Activated CD4-positive, CD25-positive, alpha-beta regulatory T cell (primary cell): ENCODE measurements at places on chromosomes 1 and 21.

DNA sequence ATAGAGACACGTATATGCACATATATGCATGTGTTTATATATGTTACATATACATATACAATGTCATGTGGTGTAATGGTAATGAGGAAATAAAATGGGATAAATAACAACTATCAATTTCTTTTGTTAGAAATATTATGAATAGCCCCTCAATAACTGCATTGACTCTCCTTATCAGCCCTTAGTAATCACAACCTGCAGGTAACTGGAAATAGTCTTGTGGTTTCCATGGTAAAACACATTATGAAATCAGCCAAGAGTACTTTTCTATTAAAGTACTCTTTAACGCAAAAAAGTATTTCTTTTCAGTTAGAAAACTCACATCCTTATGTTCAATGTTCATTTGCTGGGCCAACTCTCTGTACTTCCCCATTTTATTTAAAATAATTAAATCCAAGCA is 105.8 kb downstream of the KCNT2 start:
- DNase-seq: no peak

GRCh38 chr1:76868154-76868882 is 1.0 kb downstream of the ST6GALNAC5 start:
- no peak for DNase-seq

- no peak for DNase-seq
Observed at GRCh38 chr1:115088115-115088778, 1.1 kb downstream of the TSPAN2 start.

DNA sequence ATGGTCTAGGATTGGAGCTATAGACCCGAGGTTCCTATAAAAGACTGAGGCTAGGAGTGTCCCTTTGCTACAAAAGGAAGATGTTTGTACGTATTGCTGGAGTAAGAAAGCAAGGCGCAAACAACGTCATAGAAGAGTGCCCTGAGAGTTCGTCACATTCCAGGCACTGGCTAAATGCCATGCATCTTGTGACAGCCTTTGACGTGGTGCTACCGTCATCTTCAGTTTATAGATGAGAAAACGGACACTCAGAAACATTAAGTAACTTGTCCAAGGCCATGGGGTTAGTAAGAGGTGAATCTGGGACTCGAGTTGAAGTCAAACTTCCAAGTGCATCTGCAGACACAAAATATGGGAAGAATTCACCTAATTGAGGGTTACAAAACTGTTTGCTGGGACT is 104.2 kb upstream of the SLC45A1 start:
- DNase-seq: no peak

DNA sequence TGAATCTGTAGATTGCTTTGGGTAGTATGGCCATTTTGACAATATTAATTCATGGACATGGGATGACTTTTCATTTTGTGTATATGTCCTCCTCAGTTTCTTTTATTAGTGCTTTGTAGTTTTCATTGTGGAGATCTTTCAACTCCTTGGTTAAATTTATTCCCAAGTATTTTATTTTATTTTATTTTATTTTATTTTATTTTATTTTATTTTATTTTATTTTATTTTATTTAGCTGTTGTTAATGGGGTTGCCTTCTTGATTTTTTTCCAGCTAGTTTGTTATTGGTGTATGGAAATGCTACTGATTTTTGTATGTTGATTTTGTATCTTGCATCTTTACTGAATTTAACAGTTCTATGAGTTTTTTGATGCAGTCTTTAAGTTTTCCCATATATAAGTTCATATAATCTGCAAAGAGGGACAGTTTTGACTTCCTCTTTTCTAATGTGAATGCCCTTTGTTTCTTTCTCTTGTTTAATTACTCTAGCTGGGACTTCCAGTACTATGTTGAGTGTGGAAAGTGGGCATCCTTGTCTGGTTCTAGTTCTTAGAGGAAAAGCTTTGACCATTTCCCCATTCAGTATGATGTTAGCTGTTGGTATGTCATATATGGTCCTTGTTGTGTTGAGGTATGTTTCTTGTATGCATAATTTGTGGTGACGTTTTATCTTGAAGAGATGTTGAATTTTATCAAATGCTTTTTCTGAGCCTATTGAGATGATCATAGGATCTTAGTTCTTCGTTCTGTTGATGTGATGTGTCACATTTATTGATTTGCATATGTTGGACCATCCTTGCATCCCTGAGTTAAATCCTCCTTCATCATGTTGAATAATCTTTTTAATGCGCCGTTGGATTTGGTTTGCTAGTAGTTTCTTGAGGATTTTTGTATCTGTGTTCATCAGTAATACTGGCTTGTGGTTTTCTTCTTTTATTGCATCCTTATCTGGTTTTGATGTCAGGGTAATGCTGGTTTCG is 14.3 kb downstream of the CEPT1 start:
- no peak for DNase-seq

DNA sequence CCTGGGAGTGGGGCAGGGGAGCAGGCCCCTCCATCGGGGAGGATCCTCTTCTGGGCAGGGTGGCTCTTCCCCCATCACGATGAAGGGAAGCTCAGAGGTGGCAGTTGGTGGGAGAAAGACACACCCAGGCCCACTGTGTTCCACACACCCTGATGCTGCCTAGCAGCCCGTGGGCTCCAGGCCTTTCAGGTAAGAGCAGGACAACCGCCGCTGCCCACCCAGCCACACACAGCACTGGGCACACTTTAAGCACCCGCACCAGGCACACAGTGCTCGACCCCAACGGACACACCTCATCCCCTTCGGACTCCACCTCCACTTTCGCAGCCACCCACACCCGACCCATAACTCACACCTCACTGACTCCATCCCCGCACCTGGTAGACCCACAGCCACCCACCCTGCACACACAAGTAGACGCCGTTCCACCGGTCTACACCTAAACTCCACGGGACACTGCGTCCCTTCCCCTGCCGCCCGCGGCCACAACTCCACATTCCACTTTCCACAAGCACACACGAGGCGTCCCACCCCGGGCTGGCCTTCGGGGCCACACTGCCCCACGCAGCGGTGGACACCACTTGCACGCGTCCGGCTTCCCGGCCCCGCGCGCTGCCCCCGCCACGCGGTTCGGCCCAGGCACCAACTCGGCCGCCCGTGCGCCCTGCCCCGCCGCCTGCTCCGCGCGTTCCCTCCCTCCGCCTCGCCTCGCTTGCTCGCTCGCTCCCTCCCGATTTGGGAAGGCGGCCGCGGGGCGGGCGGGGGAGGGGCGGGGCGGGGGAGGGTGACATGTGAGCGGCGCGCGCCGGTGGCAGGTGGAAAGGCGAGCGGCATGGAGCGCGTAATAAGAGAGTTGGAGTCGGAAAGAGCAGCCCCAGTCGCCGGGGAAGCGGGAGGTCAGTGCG is at the start of gene KCNQ4:
TSS of gene KCNQ4 (plus strand) at position 787 of the 905 bp plus-strand sequence. CDS start 307 bp downstream, outside the sequence.
- DNase-seq: no peak

DNA sequence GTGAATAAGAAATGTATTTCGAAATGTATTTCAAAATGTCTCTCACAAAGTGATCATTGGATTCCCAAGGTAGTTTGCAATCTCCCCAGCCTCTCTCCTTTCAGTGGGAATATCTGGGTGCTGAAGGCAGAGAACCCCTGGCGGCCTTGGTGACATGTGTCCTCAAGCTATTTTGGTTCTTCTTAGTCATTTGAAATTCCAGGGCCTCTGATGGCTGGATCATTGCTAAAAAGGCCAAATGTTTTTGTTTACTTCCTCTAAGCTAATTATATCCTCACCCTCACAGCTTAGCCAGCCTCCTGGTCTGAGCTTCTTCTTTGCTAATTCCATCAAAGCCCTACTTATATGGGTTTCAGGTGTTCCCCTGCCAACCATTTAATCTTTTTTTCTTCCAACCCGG is 71.2 kb downstream of the LRRC40 start:
- no peak for DNase-seq

DNA sequence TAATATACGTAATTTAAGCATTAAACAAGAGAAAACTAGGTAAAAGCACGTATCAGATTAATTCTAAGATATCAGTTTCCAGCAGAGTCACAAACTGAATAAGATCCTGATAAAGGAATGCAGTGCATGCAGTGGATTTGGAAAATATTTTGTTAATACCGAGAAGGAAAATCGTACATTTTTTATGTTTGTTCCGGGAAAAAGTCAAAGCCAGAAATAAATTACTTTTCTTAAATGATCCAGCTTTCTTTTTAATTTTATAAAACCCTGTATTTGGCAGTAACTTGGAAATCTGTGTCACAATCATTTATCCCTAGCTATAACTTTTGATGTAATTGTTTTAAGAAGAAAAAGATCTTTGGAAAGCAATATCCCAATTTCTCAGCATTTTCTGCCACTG is 955 bp downstream of the PALMD start:
- DNase-seq: no peak

GRCh38 chr1:243974451-243975292 is 76.4 kb upstream of the ZBTB18 start:
- DNase-seq: no peak

DNA sequence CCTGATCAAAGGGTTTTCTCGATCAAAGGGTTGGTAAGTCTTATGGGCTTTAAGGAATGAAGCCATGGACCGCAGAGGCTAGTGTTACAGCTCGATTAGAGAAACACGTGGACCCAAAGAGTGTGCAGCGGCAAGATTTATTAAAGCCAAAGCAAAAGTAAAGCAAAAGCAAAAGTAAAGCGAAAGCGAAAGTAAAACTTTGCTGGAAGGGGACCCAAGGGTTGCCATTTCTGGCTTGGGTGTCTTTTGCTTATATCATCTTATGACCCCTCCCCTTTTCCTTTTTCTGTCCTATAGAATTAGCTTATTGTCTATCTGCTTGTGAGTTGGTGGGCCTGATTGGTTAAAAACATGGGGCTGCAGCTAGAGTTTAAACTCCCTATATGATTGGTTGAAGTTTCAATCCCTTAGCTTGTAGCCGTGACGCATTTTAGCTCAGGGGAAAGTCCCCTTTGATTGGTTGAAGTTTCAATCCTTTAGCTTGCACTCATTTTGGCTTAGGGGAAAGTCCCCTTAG is 957.0 kb downstream of the AMY1C start:
- no peak for DNase-seq

DNA sequence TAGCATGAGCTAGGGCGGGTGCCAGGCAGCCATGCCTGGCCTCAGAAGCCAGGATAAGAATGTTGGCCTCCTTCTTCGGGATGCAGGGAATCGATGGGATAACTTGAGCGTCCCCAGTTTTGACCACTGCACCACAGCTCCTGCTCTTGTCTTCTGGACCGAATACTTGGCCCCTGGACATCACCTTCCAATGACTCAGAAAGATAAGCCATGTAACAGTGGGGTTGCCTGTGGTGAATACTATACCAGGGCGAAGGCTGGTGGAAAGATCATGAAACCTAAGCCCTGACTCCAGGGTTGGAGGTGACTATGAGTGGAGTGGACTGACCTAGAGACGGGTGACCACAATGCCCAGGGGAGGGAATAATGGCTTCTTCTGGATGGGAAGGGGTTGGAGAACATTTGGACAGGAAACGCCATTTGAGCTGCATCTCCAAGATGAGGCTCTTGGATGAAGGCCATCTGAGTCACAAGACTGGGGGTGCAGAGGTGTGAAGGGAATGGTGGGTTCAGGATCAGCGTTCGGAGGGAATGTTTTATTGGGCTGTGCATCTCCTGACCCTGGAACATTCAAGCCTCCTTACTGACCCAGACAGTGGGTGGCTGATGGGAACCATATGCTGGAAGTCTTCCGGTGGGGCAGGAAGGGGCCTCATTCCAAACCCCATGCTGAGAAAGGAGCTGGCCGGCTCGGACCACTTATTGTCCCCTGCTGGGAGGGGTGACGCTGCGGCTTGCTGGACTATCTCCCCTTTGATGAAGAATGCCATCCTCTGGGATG is 18.5 kb upstream of the KCNE2 start:
- no peak for DNase-seq

- DNase-seq: no peak
Observed at GRCh38 chr1:214029796-214030195, 42.0 kb downstream of the PROX1 start.

DNA sequence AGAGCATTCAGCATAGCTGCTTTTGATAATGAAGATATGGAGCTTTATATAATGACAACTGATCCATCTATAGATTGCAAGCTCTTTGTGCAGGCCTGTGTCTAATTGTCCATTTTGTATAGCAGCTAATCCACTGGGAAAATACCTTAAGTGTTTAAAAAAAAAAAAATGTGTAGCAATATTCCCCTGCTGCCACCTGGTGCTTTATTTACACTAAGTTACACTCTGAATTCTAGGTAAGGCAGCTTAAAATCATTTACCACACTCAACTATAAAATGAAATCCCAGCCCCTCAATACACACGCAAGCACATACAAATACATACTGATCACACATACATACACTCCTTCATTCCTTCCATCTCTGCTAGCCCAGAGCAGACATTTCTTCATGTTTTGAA is 49.1 kb upstream of the BCL9 start:
- DNase-seq: no peak

- DNase-seq: no peak
Observed at GRCh38 chr1:26583646-26584485, 54.3 kb downstream of the RPS6KA1 start.

- DNase-seq: no peak
Observed at GRCh38 chr21:32184065-32184464, 94.8 kb downstream of the MIS18A start.

- no peak for DNase-seq
Observed at GRCh38 chr1:181180407-181181031, 92.0 kb downstream of the IER5 start.

DNA sequence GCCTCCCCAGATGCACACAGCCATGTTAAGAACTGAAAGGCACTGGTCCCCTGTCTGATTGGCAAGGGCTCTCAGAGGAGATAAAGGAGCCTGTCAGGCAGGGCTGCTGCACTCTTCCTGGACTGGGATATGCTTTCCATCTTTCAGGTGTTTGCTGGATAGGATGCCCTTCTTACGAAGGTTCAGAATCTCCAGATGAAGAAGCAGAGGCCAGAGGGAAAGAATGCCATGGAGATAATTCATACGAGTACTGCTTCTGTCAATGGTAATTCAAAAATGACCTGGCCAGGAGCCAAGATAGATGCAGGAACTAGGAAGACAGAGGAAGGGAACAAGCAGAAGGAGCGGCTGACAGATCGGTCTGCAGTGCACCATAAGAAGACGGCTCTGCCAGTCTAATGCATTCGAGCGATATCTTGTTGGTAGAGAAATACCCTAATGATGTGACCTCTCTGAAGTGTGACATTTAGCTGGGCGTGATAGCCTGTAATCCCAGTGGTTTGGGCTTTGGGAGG is 16.6 kb upstream of the ATP2B4 start:
- no peak for DNase-seq

- no peak for DNase-seq
Observed at GRCh38 chr1:157249739-157250138, 111.5 kb upstream of the ETV3 start.
